ENCODE measurements at places on chromosomes 4 and X.

DNA sequence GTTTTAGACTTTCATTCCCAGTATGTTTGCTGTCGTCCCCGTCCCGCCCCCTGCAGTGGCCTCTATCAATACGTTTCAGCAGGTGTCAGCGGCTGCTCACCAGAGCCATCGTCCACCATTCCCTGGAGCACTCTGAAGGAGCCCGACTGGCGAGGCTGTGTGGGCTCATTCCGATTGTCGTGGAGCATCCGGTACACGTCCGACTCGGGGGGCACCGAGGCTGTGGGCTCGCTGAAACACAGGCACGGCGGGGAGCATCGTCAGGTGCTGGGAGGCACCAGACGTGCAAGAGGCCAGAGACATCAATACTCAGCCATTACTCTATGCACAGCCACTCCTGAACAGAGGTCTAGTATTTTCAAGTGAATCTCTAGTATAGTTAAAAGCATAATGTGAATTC, 28.9 kb downstream of the PDLIM3 start:
- no peak for DNase-seq

- DNase-seq, result no peak
Measured at GRCh38 chr4:20301161-20301560, 49.5 kb downstream of the SLIT2 start.

DNA sequence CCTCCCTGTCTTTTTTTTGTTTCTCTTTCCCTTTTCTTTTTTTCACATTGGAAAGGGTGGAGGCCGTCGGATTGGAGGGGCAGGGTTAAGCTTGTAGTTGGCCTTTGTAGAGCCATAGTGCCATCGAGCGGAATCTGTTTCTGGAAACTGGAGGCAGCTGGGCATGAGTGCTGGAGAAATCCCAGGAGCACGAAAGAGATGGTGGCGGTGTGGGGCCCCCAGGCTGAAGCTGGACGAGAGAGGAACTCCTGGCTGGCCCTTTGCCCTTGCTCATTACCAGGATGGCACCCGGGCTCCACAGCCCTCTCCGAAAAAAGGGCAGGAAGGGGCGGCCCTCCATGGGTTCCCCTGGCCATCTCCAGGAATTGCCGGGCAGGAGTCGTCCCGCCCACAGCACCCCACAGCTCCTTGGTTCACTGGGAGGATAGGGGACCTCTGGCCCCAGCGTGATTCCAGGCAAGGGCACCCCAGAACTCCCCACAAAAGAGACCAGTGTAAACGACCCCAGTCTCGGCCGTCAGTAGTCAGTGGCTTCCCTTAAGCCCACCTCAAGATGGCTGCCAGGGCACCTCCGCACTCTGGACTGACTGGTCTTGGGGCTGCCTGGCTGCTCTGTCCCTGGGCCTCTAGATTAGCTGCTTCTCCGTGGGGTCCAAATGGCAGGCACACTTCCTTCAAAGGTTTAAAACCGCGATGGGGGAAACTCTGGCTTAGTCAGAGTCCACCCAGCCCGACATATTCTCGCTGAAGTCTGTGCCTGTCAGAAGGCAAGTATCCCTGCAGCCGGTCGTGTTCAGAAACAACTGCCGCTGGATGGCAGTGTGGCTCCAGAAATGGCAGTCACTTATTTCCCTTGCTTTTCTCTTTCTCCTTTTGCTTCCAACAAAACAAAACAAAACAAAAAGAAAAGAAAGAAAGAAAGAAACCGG, 74.1 kb downstream of the NBDY start:
- no peak for DNase-seq

DNA sequence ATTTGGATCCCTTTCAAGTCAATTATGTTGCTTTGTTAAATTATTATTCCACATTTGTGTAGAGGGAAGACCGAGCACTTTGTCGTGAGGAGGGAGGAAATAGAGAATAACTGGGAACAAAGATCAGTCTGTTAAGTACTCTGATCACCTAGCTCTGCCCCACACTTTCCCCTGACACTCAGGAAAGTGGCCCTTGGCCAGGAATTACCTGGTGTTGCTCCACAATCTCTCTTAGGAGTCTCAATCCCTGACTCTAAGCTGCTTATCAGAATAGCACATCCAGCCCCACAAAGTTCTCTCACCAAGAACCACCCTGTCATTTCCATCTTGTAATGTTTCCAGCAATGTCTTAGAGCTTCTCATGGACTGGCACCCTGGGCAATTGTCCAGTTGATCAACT, 83.8 kb upstream of the BMPR1B start:
- no peak for DNase-seq

- DNase-seq, result no peak
Measured at GRCh38 chr4:48470137-48470536, 13.0 kb upstream of the SLC10A4 start.

DNA sequence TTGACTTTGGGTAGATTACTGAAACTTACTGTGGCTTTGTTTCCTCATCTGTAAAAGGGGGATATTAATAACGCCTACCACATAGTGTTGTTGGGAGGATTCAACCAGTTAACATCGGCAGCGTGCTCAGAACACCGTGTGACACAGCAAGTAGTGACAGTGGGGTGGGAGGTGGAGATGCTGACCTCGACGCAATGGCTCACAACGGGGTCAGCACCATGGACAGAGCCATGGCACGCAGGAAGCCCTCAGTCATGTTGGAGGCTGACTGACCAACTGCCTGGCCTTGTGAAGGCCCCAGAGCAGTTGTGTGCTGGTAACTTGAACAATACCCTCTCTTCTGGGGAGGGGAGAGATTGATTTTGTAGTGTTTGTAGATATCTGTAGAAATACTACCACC, 93.2 kb downstream of the WFS1 start:
- DNase-seq, result no peak

DNA sequence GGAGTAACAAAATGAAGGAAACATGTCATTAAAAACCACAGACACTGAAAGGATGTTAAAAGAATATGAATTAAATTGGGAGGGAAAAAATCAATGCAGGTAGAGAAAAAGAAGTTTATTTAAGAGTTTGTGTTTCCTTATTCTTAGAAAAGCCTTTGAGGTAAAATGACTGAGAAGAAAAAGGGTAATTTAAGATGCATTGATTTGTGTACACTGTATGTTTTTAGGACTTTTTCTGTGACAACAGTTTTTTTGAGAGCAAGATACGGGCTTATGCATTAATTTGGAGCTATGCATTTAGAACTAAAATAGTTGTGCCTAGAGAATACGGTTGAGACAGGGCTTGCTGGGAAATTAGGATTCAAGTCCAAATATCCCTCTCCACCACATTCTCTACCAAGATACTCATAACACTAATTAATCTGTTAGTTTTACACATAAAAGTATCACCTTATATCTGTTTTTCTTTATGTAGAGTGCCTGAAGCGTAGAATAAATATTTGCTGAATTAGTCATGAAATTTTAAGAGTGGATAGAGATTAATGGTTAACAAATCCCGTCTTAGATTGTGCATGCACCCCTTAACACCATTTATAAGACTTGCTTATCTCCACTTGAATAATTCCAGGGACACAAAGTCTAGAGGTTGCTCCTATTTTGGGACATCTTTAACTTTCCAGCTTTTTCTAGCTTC, 232.5 kb downstream of the PCDH7 start:
- DNase-seq, result no peak

DNA sequence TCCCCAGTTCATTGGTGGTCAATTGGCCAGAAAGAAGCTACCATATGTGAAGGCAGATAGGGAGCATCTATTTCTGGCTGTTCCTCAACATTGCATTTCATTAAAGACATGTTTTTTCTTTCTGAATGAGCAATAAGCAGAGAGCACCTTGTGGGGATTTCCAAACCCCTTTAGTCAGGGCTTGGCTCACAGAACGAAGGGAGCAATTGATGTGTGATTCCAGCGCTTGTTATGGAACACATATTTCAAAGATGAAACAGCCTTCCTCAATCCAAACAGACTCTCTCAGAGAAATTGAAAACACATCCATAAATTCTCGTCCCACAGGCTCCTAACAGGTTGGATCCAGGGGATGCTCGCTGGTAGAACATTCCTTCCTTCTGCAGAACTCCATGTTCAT, 84.1 kb downstream of the CLCN4 start:
- DNase-seq, result no peak

- no peak for DNase-seq
Measured at GRCh38 chrX:36986231-36986630, 21.9 kb upstream of the FAM47C start.

DNA sequence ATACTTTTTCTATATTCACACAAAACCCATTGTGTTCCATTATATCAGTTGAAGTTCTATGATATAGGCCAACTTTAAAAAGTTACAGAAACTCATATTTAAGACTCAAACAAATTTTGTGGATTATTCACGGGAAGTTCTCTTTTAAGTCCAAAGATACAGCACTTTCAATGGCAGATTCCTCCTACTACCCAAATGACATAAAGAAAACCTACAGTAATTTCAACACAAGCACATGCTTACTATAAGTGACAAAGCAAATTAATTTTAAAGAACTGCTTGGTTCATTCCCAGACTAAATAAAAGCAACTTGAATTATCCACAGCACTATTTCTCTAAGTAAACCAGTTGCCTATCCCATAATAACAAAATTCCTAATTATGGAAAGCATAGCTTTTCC, 4.1 kb downstream of the PPA2 start:
- no peak for DNase-seq

DNA sequence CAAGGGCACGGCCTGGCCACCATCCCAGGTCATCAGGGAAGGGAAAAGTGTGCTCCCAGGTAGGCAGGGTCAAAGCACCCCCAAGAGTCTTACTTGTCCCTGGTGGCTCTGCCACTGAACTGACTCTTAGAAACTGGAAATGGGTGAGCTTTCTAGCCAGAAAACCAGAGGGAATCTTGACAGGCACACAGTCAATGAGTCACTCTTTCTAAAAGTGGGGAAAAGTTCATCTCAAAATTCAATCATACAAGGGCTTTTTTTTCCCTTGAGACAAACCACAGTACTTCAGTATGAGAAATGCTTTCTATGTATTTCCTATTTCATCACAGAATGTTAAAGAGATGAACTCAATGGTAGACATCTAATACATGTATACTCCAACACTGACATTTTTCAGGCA, 12.5 kb downstream of the HPF1 start:
- DNase-seq, result no peak

DNA sequence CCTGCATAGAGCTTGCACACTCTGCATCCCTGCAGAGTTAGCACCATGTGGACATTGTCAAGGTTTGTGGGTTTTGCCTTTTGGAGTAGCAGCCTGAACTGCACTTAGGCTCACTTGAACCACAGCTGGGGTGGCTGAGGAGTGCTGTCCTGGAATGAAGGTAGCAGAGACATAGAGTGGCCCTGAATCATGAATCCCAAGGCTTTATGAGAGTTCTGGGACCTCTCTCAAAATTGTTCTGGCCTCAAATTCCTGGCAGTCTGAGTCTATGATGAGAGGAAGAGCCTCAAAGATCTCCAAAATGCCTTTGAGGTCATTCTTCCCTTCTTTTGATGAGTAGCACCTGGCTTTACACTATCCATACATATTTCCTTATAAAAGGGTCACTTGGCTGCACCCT, 37.1 kb upstream of the ADH1C start:
- no peak for DNase-seq

DNA sequence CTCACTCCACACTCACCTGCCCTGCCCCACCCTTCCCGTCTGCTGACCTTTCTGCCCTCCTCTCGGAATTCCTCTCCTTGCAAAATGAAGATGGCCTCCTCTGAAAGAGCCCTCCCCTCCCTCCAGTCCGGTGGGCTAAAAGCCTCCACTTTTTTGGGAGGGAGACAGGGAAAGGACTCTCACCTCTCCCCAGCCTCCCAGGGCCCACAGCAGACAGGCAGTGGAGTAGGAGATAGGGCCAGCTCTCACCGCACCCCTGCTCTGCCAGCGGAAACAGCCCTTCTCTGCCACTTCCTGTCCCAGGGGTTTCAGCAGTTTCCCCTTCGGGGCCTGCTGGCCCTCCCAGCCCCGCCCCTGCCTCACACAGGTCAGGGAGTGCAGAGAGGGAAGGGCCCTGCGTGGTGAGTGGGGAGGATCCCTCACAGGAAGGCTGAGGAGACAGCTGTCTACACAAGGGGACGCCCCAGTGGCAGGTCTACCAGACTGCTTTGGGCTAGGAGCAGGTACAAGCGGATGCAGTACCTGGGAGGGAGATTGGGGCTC, 18.2 kb downstream of the ELF4 start:
- peak; percentile 52 for DNase-seq

- no peak for DNase-seq
Measured at GRCh38 chrX:136850441-136851175, 29.9 kb downstream of the RBMX start.

DNA sequence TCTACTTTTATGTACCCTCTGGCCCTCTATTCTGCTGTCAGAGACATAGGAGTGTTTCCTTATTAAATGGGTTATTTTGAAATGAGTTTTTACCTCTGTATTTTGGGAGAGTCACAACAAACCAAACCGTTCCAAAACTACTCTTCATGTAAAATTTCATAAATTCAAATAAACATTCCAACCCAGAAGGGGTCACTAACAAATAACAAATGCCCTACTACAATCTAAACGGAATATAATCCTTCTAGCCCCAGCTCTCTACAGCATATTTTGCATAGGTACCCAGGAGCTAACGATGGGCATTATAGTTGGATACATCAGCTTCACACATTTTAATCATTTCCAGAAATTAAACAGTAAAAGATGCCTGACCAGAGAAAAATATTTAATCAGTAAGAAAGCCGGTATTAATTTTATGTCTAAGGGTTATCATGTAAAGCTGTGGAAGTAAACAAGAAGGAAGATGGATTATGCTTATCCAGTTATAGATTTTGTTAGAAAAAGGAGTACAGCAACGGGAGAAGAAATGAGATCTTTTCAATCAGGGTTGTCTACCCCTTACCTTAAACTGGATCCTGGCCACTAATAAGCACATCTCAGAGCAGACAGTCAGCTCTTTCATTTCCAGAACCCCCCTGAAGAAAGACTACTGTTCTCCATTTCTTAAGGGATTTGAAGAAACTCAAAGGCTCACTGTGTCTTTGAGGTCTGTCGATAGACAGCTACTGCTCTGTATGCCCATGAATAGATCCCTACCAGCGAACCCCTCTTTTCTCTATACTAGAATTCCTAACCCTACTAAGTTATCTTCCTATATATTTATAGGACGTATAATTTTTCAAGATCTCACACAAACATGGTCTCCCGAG, 1.2 kb downstream of the UGDH start:
- no peak for DNase-seq

DNA sequence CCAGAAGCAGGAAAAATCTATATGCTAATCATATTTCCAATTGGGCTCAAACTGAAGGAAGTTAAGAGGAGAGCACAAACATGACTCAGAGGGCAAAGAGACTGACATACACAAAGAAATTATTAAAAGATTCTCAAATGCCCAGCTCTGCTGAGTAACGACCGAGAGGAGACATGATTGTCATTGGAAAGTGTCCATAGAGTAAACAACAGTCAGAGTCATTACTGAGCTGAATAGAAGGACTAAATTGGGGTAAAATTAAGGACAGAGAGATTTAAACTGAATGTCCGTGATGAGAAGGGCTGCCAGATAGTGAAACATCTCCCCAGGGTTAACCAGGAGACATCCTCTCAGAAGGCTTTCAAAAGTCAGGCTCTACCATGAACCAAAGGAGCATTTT, 111.2 kb upstream of the GALNT7 start:
- DNase-seq, result no peak

GRCh38 chrX:29528281-29528680, 687.1 kb upstream of the MAGEB2 start:
- DNase-seq, result no peak

GRCh38 chr4:155763551-155763950, 4.7 kb downstream of the GUCY1B1 start:
- DNase-seq, result no peak

GRCh38 chrX:30948626-30949025, 59.6 kb upstream of the TAB3 start:
- no peak for DNase-seq

GRCh38 chr4:24644983-24645764, 60.8 kb upstream of the DHX15 start:
- DNase-seq, result no peak

Measured in KG1 (cell line).